ENCODE measurements at places on chromosomes 11 and 22.

DNA sequence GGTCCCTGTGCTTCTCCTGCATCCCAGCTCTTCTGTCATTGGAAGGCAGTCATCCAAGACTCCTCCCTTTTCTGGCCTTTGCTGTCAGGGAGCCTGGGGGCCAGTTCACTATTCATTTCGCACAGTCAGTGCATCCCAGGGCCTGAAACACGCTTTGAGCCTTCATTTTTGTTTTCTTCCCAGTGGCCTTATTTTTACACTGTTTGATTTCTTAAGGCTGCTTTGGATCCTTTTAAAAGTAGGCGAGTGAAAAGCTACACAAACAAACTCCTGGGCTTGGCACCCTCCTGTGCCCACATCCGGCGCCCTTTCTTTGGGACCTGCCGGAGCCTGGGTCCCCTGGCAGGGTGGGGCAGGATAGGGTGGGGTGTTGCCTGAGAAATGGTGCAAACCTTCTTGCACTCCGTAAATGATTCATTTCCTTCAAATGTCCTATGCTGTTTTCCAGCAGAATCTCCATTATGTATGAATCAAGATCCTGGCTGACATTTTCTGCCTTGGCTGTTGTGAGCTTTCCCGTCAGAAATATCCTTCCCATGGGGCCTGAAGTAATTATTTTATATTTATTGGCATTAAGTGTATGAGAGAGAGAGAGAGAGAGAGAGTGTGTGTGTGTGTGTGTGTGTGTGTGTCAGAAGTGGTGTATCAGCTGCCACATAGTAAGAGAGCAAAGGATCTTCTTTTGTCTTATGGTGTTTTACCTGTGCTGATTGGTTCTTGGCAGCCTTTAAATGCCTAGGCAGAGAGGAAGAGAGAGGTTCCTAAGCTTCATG lies 45.6 kb downstream of the BCR start:
- DNase-seq, result peak; percentile 83

DNA sequence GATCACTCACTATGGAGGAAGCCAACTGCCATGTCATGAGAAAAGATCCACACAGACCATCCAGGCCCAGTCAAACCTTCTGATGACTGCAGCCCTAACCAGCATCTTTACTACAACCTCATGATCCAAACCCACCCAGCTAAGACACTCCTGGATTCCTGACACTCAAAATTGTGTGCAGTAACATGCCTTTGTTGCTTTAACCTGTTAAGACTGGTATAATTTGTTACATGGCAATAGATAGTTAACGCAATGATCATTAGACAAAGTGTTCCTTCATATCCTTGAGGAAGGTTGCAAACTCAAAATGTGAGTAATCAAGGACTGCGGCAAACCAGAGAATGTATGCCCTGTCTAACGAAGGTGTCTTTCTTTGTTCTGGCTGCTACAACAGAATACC lies 47.1 kb upstream of the CSNK2A3 start:
- no peak for DNase-seq

DNA sequence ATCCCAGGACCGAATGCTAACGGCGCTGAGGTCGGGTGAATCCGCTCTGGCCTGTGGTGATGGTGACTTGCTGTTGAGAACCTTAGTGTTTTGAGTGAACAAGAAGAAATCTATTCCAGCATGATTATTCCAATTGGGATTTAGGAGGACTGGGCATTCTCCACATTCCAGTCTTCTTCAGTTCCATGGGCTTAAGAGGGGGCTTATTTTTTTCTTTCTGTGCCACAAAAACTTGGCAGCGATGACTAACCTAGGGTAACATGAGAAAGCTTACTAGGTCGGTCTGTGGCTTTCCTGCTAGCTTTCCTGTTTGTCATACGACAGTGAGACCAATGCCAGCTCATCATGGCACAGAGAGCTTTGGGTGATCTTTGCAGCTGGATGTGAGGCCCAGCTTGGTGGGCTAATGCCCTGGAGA lies 62.9 kb upstream of the ATXN10 start:
- peak; percentile 67 for DNase-seq

- DNase-seq, result peak; percentile 92
Observed at GRCh38 chr11:126332221-126332711, 23.2 kb upstream of the ST3GAL4 start.

DNA sequence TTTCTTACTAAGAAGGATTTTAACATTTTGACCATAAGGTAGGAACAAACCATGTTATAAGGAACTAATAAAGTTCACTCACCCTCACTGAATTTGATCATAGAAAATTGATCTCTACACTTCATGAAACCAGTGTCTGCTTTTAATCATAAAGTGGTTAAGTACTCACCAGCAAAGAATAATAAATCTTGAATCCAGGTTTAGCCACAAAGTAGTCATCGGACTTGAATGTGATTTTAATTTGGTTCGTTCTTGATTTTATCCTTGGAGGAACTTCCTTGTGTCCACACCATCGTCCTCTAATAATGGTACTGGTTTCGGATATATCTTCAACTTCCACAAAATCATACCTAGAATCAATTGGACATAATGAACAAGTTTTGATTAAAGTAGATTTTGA lies 40.5 kb upstream of the DDI1 start:
- peak; percentile 9 for DNase-seq

- no peak for DNase-seq
Observed at GRCh38 chr11:80330264-80330663, 889.4 kb upstream of the TENM4 start.

- peak; percentile 37 for DNase-seq
Observed at GRCh38 chr11:92826136-92826535, 143.3 kb upstream of the MTNR1B start.

DNA sequence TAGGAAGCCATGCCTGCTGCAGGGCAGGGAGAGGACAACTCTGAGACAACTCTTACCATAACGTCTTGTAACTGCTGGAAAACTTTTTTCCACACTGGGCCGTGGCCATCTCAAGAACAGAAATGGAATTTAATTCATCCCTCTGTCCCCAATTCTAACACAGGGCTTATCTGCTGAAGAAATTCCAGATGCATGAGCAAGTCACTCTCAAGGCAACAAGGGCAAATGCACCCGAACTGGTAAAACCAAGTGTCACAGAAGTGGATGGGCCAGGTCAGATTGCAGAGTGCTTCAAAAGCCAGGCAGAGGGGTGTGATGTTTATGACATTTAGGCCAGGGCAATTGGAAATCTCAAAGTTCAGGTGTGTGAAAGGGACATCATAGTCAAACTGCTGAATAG lies 7.4 kb downstream of the SMPD1 start:
- DNase-seq, result peak; percentile 62

DNA sequence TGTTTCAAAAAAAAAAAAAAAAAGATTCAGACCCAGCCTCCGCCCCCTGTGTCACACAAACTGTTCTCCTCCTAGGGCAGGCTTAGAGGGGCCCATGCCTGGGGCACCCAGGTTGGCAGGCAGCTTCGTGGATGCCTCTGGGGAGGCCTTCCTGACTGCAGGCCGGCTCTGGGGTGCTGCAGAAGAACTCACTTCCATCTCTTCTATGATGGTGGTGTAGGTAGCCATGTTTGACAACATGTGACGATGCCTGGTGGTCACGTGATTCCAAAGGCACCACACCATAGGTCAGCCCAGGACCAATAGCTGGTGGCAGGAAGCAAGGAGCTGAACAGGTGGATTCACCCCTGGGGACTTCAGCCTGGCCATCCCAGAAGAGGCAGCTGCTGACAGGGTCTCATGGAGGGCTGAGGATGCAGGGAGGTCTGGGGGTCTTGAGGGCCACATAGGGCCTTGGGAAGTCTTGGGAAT lies 24.1 kb upstream of the CELSR1 start:
- no peak for DNase-seq

- DNase-seq, result no peak
Observed at GRCh38 chr22:24161909-24162308, 19.4 kb upstream of the SUSD2 start.

GRCh38 chr11:68509066-68509465 lies 48.5 kb downstream of the PPP6R3 start:
- peak; percentile 60 for DNase-seq

DNA sequence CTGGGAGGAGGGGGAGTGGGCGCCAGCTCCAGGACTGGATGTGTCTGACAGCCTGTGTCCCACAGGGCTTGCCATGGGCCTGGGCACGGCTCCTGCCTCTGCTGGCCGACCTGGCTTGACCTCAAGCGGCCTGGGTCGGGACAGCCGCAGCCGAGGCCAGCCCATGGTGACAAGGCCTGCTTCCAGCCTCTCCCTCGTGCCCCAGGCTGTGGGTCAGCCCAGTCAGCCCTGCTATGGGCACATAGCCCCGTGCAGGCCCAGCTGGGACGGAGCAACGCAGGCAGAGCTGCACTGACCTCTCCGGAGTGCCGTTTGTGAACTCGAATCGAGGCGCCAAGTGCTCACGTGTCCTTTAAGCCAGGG lies 17.9 kb downstream of the OSBPL5 start:
- DNase-seq, result peak; percentile 36

DNA sequence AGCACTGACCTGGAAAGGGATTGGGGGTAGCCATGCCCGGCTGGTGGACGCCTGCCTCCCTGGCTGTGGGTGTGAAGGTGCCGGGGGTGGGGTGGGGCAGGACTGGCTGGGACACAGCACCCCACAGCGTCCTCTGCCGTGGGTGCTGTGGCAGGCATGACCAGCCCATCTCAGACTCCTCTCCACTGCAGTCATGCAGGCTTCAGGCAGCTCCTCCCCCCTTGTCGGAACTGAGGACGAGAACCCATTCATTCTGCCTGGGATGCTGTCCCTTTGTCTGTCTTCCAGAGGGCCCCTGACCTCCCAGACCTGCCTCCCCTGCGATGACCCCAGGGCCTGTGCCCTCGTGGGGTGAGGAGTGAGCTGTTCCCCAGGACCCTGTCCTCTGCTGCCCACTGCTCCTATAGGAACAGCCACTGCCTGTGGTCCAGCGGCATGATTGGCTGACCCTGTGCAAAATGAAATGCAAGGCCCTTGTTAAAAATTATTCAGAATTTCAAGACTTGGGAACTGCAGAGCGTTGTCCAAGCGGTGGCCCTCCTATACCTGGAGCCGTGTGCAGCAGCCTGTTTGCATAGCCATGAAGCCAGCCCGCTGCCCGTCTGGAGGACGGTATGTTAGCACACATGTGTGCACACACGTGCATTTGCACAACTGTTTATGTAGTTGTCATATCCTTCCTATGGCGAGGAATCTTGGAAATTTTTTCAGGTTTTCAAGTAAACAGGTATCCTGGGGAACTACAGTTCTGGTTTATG lies 1122.3 kb downstream of the BRD1 start:
- no peak for DNase-seq

- no peak for DNase-seq
Observed at GRCh38 chr11:118533769-118534729, 3.1 kb downstream of the TMEM25 start.

GRCh38 chr11:93822359-93822758 lies 28.1 kb downstream of the VSTM5 start:
- DNase-seq, result no peak

DNA sequence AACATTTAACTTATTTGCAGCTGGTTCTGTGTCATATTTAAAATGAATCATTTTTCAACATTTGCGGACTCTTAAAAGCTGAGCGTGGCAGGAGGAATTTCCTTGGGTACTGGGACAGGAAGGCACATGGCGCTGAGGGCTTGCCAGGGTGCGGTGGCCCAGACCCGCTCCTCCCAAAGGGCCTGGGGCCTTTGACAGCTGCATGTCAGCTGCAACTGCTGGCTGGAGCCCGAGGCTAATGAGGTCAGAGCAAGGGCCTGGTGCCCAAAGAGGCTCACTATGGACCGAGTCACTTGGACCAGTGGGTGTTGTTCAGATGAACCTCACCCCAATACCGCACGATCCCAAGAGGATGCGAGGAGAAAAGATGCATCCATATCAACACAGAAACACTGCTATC lies 326.9 kb downstream of the CTTN start:
- no peak for DNase-seq

DNA sequence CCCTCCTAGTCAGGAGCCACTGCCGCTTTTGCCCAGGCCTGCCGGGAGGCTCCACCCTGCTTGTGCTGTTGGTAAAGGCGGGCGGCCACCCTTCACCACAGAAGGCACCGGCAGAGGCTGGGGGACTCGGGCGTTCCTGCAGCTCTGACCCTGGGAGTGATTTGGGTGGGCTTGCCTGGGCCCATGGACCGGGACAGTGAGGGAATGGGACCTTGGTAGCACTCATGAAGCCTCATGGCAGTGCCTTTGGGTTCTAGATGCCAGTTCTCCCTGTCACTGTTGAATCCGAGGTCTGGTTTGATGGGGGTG lies 4.4 kb downstream of the TPCN2 start:
- DNase-seq, result no peak

DNA sequence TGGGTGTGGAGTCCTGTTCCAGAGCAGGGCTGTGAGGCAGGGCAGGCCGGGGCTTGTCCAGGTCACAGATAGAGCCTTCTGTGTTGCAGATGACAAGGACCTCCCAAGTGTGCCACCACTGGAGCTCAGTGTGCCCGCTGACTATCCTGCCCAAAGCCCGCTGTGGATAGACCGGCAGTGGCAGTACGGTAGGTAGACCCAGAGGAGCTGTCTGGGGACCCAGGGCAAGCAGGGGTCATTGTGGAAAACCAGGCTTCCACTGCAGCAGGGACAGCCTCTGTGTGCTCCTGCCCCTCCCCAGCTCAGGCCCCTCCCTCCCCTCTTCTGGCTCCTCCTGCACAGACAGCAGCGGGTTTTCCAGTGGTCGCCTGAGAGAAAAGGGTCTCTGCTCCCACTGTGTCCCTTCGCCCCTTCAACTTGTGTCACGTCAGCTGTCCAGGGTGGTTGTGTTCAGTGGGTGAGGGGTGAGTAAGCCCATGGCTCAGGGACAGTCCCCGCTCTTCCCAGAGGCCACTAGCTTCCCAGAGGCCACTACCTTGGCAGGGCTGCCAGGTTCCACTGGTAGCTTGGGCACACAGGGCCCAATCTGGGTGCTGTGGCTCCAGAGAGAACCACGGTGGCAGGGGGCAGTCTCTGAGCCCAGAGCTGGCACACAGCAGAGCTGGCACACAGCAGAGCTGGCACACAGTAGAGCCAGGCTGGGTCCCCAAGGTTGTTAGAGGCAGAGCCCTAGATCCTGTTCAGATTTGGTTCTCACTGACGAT lies 78.4 kb downstream of the MED15 start:
- no peak for DNase-seq

- DNase-seq, result no peak
Observed at GRCh38 chr11:118200901-118201680, 23.7 kb downstream of the JAML start.

GRCh38 chr11:32266601-32267000 lies 168.7 kb downstream of the WT1 start:
- DNase-seq, result no peak

- no peak for DNase-seq
Observed at GRCh38 chr11:118687906-118688305, 8.5 kb upstream of the TREH start.

DNA sequence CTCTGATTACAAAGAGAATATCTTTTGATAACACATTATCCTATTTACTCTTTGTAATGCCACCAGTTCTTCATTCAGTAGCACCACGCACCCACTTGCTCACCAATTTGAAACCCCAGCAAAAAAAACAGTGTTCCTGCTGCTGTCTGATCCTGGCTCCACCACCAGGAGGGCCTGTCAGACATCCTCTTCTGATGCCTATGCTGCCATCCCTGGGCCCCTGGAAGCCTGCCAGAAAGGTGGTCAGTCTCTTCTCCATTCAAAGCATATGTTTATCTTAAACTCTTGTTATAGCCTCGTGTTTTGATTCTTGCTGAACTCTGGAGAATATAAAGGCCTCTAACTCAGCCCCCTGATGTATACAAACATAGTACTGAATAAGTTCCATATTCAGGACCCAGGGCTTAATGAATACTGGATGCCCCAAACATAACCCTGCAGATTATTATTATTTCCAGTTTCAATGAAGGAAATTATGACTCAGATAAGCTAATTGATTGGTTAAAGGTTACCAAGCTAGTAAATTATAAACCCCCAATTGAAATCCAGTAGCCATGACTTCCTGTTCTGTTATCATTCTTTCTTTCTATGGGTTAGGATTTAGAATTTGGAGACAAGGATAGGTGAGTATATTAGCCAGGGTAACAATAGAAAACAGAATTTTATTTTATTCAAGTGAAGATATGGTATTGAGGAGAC lies 116.7 kb downstream of the NTM start:
- no peak for DNase-seq
